ENCODE measurements at places on chromosomes 3 and 15.

- peak; percentile 76 for DNase-seq
Measured at GRCh38 chr3:197599089-197599765, 43.5 kb upstream of the BDH1 start.

GRCh38 chr15:89401631-89402517 is 67.2 kb upstream of the POLG start:
- no peak for DNase-seq

- DNase-seq = no peak
Measured at GRCh38 chr15:32824777-32825176, 107.0 kb downstream of the GREM1 start.

DNA sequence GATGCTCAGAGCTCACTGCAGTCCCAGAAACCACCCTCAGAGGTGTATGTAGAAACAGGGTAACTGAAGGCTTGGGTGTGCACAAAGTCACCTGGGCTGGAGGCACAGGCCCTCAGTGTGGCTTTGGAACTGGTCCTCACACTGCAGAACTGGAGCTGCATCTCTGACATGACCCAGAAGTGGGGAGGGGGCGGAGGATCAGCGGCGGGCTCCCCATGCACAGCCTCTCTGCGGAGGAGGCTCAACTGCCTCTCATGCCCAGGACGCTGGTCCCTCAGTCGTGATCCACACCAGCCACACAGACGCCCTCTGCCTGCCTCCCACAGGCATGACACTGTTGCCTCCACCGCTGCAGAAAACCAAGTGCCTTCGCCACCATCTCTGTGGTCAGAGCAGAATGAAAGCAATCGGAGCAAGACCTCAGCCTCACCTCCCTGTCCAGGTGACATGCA is 73.7 kb downstream of the TM2D3 start:
- DNase-seq = peak; percentile 72

DNA sequence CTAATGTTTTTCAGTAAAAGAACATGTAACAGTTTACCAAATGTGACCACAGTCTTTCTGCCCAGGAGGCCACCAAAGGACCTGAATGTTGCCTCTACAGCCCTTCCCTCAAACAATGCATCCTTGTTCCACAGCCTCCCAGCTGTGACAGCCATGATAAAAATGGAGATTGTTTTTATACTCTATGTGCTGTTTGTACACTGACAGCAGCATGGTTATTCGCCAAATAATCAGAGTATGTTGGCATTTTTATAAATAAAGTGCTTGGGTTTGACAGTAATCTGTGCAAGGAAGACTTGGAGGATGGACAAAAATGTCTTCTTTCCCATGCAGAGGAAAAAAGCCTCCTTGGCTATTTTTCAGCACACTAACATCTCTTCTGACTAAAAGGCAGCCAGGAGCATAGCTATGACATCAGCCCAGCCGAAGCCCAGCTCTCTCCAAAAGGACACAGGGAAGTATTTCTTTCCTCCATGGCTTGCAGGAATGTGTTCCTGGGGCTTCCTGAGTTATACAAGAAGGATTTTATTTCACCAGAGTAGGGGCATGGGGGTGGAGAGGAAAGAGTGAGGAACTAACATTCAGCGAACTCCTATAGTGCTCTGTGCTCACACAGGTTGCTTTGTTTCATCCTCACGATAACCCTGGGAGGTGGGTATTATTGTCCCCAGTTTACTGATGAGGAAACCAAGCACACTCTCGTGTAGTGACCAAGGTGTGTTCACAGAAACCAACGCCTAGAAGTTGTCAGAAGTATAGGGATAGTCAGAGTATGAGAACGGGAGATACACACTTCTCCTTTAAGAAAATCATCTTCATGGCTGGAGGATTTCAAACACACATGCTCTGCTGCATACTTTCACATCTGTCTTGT is 339.7 kb downstream of the MECOM start:
- peak; percentile 30 for DNase-seq

- DNase-seq = no peak
Measured at GRCh38 chr3:152977366-152977765, 142.4 kb downstream of the P2RY1 start.

DNA sequence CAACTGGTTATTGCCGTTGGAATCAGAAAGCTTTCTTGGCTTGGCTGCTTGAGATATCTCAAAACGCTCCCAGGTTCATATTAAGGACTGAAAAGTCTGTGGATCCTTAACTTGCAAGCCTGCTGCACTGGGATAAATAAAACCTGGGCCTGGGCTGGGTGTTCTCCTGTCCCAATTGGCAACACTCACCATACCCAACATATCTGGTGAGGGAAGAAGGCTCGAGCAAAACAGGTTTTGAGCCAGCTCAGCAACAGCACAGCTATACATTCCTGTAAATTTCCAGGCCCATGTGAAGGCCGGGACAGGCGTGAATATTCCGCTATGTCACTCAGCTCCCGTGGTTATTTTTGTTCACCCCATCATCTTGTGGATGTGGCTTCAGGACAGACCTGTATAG is 169.0 kb upstream of the BCL6 start:
- no peak for DNase-seq

DNA sequence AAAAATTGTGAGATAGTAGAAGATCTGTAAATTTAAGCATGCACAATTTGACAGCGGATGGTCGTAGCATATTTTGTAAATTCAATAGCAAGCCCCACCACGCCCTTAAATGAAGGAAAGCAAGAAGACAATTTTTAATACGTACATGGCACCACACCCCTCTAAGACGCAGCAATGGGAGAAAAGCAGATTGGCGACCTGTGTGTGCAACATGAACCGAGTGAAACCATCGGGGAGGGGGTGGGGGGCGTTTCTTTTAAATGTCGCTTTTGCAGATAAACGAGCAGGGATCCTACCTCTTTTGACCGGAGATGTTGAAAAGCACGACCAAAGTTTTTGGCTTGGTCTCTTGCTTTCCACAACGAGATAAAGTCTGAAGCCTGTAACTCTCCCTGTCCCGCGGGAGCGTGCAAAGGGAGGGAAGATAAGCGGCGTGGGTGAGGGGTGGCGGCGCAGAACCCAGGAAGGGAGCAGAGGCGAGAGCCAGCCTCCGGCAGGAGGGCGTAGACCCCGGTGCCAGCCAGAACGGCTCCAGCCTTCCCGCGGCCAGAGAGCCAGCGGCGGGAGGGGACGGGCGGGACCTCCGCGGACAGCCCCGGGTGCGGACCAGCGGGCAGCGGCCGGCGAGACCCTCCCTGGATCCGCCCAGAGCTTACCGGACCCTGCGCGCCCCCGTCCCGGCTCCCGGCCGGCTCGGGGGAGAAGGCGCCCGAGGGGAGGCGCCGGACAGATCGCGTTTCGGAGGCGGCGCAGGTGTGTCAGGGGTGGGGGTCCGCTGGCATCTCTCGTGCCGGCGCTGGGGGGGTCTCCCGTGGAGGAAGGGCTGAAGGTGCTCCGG is at the start of gene CHL1:
TSS of gene CHL1 (plus strand) at position 453 of the 838 bp plus-strand sequence. CDS start 123,014 bp downstream, outside the sequence.
- no peak for DNase-seq

GRCh38 chr3:121735047-121735696 is 14.4 kb downstream of the GOLGB1 start:
- no peak for DNase-seq

GRCh38 chr3:13887495-13888300 is 7.8 kb upstream of the WNT7A start:
- DNase-seq = no peak

GRCh38 chr3:50617911-50618481 is 1.0 kb downstream of the MAPKAPK3 start:
- no peak for DNase-seq

- DNase-seq = no peak
Measured at GRCh38 chr15:38068626-38069391, 134.4 kb downstream of the TMCO5A start.

GRCh38 chr3:187616307-187616972 is 53.8 kb downstream of the SST start:
- DNase-seq = peak; percentile 57

DNA sequence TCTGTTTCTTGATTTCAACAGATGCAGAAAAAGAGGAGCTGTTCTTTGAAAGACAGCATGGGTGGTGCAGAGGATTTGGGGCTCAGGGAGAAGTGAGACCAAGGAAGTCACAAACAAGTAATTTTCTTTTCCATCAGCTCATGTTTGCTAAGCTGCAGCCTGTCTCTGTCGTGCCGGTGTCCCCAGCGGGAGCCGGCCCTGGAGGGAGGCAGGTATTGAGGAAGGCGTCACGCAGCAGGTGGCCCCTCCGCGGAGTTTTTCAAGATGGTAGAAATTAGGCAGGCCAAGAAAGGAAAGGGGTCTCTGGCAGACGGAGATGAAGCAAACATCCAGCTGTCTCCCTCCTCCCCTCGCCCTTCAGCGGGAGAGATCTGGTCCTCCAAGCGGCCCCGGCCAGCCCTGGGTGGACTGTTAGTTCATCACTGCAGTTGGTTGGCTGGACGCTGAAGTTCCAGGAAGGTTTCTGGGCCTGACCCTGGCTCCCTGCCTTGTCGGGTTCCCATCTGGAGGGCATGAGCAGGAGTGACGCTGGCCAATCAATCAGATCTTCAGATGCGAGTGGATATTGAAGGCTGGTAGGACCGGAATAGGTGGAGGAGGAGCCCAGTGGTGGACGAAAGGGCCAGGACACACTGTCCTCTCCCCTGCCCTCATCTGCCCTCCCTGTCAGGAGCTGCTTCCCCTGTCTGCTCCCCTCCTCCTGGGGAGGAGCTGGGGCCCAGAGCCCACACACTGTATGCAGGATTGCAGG is 27.7 kb upstream of the MUC4 start:
- no peak for DNase-seq

GRCh38 chr15:60523056-60523455 is 44.1 kb upstream of the ICE2 start:
- DNase-seq = no peak

DNA sequence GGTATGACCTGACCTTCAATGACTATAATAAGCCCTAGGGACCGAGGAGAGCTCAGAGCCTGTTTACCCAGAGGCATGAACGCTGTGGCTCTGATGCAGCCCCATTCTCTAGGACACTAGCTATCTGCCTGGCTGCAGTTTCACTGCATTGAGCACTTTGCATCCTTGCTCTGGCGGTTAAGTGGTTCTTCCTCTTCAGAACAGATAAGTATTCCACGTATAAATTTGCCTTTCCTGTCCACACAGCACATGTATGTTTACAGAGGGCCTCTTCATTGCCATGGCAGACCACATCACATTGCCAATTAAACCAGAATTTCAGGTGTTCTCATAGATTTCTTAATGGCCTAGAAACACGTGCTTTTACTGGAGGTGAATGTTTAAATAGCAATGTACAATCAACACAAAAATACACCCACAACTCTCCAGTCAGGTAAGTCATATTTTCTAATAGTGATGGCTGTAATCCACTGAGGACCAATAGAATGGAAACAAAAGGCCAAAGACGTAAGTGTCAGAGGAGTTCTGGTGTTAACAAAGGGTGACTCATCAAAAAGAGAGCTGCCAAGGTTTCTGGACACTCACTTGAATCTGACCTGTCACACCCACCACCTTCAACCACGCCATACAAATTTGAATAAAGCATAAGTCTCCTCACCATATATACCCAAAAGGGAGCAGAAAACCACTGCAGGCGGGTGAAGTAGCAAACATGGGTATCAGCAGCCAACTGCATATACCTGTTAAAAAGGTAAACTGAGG is 553.4 kb downstream of the OCA2 start:
- no peak for DNase-seq

- no peak for DNase-seq
Measured at GRCh38 chr3:4517643-4518311, 24.6 kb downstream of the ITPR1 start.

GRCh38 chr3:25960776-25961175 is 170.9 kb downstream of the OXSM start:
- no peak for DNase-seq

DNA sequence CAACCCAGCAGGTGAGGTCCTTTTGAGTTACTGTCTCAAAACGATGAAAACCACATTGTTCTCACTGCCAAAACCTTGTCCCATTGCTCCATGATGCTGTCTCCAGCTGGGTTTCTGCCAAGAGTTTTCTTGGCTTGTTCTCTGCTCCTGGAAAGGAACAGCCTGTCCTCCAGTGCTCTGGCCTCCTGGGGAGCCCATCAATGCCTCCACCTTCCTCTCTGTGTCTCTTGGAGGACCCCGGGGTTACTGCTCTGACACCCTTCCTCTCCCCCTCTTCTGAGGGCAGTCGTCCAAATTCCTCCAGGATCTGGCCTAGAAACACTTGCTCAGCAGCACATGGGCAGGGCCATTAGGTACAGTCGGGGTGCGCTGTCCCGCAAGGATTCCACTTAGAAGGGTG is 63.9 kb upstream of the RGMA start:
- DNase-seq = peak; percentile 70

- DNase-seq = no peak
Measured at GRCh38 chr15:68704496-68705021, 116.1 kb downstream of the ANP32A start.

DNA sequence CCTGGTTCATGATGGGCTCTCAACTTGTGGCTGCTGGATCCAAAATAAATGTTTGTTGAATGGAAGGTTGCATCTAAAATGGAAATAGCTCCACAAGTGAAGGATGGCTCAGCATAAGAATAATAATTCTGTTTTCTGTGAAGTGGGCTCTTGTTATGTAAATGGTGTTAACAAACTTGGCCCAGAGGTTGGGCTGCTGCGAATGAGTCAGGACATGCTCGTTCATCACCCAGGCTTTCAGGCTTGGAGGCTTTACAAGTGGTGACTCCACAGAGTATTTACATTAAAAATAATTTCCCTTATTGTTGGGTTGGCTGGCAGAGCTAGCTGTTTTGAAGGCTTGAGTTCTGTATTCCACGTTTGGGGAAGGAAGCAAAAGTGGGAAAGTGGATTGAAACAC is 60.5 kb downstream of the ITGB5 start:
- DNase-seq = no peak

DNA sequence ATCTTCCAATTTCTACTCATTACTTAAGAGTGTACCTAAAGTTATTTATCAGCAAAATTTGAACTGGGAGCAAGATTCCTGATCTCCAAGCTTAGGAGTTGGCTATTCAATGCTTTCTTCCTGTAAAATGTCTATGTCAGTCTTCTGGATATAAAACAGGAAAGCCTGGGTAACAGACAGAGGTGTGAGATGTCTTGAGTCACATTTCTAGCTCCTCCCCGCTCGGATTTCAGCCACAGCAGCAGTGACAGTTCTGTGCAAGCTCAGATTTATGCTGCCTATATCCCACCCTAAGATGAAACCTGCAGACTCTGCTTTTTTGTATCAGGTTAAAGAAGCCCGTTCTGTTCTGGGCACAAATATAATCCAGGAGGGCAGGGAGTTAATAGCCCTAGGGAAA is 2.1 kb upstream of the ARMC8 start:
- no peak for DNase-seq

GRCh38 chr15:89203705-89204273 is 17.6 kb downstream of the RLBP1 start:
- no peak for DNase-seq

- no peak for DNase-seq
Measured at GRCh38 chr15:101486696-101487459, 2.6 kb downstream of the PCSK6 start.

- DNase-seq = no peak
Measured at GRCh38 chr15:77832874-77833273, 200.2 kb upstream of the LINGO1 start.

GRCh38 chr3:172447611-172448579 is at the start of gene GHSR:
Gene GHSR (minus strand): TSS chr3:172448456. CDS start chr3:172448413, 43 bp downstream.
- DNase-seq = no peak

- DNase-seq = no peak
Measured at GRCh38 chr3:34155666-34156065, 357.2 kb downstream of the PDCD6IP start.

- no peak for DNase-seq
Measured at GRCh38 chr3:119508172-119508845, 10.0 kb downstream of the TIMMDC1 start.

GRCh38 chr3:58342676-58343075 is 10.0 kb downstream of the PXK start:
- DNase-seq = no peak

GRCh38 chr3:39917065-39917773 is 107.8 kb downstream of the MYRIP start:
- no peak for DNase-seq

GRCh38 chr3:187213616-187214015 is 16.3 kb downstream of the RTP1 start:
- no peak for DNase-seq
